Stimulated activated CD8-positive, alpha-beta memory T cell treated with anti-CD3 and anti-CD28 coated beads, Interleukin-15, amount 100 ng/mL, for 48 hours (primary cell): ENCODE measurements at places on chromosomes 2 and 18.

- DNase-seq: no peak
These were observed 46.9 kb downstream of the NGEF start for GRCh38 chr2:232966122-232966521.

DNA sequence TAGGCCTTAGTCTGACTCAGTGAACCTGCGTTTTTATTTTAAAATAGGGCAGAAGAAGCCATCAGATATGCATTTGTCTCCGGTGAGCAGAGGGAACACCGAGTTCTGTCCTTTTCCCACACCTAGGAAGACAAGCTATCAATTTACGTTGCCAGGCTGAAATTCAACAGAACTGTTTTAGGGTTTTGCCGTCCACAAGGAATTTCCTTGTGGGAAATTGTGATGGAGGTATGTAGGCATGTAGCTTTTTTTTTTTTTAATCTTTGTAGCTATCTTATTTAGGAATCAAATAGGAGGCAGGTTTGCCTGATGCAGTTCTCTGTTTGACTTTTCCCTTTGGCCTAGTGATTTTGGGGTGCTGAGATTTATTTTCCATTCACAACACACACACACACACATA lies 62.0 kb upstream of the ASAP2 start:
- DNase-seq: no peak

GRCh38 chr18:5030636-5031035 lies 166.4 kb downstream of the AKAIN1 start:
- DNase-seq: no peak

DNA sequence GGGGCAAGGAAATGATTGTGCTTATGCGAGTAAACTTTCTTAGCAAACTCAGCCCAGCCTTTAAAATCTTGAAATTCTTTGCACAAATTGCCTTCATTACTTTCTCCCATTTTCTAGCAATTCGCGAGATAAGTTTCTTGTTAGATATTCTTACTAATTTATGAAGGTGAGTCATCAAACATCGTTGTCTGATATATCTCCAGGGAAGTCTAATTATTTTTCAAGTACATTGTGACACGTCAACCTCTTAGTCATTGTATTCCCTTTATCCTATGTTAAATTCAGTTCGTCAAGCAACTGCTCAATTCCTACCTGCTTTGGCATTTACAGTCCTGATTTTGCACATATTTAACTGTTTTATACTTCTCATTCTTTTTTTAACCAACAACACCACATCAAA lies 854.5 kb upstream of the CRIM1 start:
- no peak for DNase-seq

DNA sequence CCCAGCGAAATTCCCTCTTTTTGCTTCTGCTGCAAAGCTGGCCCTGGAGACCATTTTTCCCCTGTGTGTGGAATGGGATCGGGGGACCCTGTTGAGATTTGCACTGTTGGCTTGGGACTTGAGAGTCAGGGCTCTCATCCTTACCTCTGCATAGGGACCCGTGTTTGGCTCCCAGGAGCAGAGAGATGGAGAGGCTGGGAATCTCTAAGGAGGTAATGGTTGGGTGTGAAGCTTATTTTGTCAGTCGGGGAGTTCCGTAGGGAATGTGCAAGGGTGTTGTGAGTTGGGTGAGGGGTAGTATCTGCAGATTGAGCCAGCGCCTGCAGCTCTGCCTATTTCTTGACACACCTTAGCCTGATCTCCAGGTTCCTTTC lies 4.5 kb downstream of the GATA6 start:
- no peak for DNase-seq

DNA sequence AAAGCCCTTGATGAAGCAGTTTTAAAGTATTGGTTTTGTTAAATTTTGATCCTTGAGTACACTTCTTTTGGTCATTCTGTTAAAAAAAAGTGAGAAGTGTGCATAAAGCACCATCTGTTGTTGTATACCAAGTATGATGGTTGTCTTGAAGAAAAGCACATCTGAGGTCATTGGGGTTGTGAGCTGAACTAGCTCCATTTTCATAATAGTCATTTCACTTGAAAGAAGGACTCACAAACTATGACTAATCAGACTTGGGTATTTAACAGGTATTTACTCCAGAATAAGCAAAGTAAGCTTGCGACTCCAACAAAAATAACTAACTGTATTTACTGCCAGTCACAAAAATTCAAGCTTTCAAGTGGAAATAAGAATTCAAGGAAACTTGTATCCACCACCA lies 35.1 kb downstream of the CHN1 start:
- no peak for DNase-seq

GRCh38 chr2:74921236-74921736 lies 37.2 kb upstream of the POLE4 start:
- DNase-seq: no peak

GRCh38 chr18:64134044-64134747 lies 14.7 kb downstream of the LINC00305 start:
- DNase-seq: no peak

DNA sequence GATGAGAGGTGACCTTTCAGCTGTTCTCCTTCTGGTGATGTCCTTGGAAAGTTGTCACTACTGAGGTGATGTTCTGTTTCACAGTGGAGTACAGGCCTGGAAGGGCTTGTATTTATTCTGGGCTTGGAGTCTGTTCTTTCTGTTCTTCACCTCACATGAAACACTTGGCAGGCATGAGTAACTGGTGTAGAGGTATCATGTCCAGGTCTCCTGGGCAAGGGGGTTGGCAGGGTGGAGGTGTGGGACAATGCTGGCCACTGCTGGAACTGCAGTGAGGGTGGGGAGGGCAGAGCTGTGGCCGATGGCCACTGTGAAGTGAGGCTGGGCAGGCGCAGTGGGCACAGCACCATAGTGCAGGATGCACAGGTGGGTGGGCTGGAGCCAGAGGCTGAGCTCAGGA lies 35.4 kb downstream of the PLEKHB2 start:
- no peak for DNase-seq

GRCh38 chr18:79644666-79645057 lies 34.9 kb upstream of the CTDP1 start:
- no peak for DNase-seq

DNA sequence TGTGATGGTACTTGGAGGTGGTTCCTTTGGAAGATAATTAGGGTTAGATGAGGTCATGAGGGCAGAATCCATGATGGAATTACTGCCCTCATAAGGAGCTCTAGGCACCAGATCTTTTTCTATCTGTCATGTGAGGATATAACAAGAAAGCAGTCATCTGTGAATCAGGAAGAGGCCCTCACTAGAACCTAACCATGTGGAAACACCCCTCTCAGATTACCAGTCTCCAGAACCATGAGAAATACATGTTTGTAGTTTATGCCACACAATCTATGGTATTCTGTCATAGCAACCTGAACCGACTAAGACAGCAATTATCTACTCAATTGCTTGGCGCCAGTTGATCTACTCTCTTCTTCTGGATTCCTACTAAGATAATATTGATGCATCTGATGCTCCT lies 2.4 kb upstream of the SERPINB10 start:
- no peak for DNase-seq

DNA sequence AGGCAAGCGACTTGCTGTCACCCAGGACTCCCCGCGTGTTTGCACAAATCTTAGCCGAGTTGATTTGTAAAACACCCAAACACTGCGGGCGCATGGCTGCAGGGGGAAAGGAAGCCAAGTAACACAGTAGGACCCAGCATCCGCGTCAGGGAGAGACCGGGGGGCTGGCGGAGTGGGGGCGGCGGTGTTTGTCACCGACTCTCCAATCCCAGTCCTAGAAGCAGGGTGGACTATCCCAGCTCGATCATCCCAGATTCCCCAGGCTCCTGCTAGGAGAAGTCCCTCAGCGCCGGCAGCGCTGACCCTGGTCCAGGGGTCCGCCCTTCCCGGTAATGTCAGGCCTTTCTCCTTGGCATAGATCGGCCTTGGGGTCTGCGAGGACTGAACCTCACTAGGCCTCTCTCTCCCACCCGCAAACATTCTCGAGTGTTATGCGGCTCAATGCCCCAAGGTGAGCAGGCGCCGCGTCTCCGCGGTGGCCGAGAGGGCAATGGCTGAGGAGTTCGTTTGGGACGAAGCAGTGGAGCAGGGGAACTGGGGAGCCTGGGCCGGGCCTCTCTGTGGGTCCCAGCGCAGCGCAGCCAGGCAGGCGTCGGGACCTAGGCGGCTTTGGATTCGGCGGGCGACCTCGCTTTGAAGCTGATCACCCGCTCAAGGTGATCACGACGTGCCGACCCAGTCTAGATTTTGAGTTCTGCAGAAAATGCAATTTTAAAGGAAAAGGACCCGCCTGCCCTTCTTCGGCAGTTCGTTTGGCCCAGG lies 1.5 kb upstream of the GDF7 start:
- no peak for DNase-seq

- no peak for DNase-seq
These were observed 31.0 kb upstream of the CATIP start for GRCh38 chr2:218325566-218326160.

DNA sequence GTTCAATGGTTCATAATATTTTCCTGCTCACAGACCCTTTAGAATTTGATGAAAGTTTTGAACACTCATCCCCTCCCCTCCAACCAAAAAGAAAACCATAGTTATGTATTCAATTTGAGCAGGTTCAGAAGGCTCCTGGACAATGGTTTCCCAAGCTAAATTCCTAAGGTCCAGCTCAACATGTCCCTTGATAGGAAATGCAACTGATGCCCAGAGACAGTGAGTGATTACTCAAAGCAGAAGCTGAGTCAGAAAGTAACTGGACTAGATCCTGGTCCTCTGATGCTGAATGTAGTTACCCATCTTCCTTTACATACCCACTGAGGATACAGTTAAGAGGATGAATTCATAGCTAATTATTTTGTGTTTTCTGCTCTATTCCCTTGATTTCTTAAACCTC lies 218.9 kb upstream of the NCKAP5 start:
- no peak for DNase-seq

DNA sequence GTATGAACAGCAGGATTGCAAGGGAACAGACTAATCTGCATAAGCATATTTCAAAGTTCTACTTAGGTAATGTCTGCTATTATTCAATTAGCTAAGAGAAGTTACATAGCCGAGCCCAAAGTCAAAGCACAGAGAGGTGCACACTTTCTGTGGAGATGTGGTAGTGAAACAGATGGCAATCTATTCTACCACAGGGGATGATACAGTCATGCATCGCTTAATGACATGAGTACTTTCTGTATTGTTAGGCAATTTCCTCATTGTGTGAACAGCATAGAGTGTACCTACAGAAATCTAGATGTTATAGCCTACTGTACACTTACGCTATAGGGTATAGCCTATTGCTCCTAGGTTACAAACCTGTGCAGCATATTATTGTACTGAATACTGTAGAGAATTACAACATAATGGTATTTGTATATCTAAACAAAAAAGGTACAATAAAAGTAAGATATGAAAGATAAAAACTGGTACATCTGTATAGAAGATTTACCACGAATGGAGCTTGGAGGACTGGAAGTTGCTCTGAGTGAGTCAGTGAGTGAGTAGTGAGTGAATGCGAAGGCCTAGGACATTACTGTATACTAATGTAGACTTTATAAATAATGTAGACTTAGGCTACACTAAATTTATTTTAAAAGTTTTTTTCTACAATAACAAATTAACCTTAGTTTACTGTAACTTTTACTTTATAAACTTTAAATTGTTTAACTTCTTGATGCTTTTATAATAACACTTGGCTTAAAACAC lies 197.6 kb downstream of the MBD5 start:
- DNase-seq: no peak

GRCh38 chr2:201816657-201817575 lies 10.6 kb downstream of the CDK15 start:
- no peak for DNase-seq

DNA sequence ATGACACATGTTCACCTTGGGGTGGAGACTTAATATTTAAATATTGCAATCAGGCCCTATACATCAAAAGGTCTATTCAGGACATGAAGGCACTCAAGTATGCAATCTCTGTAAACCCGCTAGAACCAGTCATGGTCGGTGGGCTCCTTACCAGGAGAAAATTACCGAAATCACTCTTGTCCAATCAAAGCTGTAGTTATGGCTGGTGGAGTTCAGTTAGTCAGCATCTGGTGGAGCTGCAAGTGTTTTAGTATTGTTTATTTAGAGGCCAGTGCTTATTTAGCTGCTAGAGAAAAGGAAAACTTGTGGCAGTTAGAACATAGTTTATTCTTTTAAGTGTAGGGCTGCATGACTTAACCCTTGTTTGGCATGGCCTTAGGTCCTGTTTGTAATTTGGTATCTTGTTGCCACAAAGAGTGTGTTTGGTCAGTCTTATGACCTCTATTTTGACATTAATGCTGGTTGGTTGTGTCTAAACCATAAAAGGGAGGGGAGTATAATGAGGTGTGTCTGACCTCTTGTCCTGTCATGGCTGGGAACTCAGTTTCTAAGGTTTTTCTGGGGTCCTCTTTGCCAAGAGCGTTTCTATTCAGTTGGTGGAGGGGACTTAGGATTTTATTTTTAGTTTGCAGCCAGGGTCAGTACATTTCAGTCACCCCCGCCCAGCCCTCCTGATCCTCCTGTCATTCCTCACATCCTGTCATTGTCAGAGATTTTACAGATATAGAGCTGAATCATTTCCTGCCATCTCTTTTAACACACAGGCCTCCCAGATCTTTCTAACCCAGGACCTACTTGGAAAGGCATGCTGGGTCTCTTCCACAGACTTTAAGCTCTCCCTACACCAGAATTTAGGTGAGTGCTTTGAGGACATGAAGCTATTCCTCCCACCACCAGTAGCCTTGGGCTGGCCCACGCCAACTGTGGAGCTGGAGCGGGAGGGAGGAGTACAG lies 108.1 kb downstream of the XRCC5 start:
- DNase-seq: no peak

DNA sequence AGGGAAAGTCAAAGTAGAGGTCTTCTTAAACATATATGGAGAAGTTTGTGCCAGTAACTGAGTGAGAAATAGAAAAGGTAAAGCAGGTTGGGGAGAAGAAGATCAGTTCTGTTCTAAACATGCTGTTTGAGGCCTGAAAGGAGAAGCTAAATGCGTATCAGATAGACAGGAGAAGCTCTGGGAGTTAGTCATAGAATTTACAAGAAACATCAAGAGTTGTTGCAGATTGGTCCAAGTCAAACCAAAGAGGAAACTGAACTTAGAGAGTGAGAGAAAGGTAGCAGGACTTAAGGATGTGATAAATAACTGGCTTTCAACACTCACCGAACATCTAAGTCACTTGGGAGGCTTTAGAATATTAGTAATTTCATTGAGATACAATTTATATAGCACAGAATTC lies 29.2 kb upstream of the CERS6 start:
- no peak for DNase-seq

DNA sequence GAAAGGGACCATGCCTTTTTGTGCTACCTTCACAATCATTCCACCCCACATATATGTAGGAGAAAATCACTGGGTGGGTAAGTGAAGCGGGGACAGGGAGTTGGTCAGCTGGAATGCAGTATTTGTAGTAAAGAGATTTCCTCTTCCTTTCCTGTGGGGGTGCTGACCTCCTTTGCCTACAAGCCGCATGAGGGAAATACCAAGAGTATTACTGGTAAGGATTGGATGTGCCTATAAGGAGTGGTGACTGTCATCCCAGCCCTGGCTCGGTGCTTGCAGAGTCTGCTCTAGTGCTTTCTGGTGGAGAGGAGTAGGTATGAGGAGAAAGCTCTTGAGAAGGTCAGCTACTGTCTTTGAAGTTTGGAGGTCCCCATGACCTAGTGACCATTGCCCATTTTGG lies 324.6 kb downstream of the HRH4 start:
- no peak for DNase-seq

GRCh38 chr18:57444301-57444759 lies 9.2 kb downstream of the ONECUT2 start:
- DNase-seq: no peak
